ENCODE measurements at places on chromosomes 3 and 15.

DNA sequence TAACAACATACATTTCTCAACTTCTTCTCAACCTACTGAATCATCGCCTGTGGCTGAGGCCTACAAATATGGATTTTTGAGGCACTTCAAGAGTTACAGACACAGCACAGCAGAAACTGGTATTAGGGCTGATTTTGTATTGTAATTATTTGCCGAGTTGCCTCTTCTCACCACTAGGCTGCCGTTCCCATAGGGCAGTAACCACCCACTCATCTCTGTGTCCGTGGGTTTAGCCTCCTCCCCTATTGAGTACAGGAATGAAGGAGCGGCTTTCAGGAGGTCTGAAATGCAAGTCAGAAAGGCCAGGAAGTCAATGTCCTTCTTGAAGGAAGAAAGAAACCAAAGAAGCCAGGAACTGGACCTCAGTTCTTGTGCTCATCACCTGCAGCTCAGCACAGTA lies 220.8 kb downstream of the MTHFS start:
- no peak for DNase-seq

- peak; percentile 42 for DNase-seq
These were observed 19.0 kb downstream of the ACAA1 start for GRCh38 chr3:38117748-38118420.

DNA sequence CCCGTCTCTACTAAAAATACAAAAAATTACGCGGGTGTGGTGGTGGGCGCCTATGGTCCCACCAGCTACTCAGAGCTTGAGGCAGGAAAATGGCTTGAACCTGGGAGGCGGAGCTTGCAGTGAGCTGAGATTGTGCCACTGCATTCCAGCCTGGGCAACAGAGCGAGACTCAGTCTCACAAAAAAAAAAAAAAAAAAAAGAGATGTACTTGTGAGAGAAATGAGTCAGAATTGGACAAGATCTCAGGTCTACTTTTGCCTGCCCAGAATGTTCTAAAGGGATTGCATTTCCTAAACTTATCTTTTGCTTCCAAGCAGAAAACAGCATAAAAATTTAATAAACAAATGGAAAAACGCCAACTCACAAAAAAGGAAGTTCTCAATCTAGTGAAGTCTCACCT lies 167.5 kb downstream of the NR2F2 start:
- no peak for DNase-seq

DNA sequence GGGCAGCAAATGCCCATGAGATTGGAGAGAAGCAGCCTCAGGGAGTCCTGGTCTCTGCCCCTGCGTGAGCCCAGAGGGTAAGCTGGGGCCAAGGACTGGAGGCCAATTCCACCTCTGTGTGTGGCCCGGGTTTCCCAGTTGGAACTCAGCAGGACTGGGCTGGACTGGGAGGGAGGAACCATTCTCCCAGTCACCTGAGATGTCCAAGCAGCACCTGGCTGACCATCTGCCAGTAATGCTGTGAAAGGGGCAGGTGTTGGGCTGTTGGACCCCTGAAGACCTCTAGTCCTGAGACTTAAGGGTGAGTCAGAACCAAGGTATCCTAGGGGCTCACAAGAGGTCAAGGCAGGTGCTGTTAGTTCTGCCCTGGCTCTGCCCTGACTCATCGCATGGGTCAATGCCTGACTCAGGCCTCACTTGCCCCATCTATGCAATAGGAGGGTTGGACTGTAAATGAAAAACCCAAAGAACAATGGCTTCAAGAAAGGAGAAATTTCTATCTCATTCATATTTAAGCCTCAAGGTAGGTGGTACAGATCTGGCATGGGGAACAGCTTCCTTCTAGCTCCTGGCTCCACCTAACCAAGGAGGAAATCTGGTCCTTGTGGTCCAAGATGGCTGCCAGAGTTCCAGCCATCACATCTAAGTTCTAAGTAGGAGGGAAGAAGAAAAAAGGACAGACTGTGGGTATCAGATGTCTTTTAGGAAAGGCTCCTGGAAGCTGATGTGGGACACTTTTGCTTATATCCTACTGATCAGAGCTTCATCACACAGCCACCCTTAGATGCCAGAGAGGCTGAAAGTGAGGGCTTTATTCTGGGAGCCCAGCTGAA lies 111.3 kb downstream of the FBLN2 start:
- DNase-seq, result no peak

DNA sequence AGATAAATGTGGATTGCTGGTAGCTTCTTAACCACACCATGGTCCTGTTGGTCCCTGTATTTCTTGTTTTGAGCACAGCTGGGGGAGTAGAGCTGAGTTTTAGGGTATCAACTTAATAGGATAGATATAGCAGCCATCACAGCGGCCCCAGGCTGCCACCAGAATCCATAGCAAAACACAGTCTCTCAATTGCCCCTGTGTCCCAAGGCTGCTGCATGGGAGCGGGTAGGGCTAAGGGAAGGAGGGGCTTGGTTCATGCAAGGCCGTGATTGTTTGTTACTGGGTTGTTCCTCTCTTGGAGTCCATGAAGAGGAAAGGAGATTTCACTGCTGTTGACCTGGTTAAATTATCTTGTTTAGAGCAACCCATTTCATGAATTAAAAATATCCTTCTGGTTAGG lies 22.1 kb downstream of the ARNT2 start:
- no peak for DNase-seq

DNA sequence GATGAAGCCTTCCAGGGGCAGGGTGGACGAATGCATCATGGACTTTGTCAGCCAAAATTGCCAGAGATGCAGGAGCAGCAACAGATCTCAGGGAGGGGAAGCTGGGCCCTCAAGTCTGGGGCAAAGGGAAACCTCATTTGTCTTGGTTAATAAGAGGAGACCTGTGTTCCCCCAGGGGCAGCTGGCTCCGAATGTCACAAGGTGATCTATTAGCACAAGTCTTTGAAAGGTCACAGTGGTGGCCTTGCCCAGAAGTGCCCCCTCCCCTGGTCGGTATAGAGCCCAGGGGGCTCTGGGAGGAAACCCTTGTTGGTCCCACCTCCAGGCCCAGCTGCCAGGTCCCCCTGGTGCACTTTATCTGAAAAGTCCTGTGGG lies 46.2 kb downstream of the ABTB1 start:
- no peak for DNase-seq
